Body of pancreas (tissue), 4 donors: ENCODE measurements at places on chromosomes 5 and 9.

- no peak for DNase-seq
These were observed 38.3 kb downstream of the DAPK1 start for GRCh38 chr9:87535817-87536539.

DNA sequence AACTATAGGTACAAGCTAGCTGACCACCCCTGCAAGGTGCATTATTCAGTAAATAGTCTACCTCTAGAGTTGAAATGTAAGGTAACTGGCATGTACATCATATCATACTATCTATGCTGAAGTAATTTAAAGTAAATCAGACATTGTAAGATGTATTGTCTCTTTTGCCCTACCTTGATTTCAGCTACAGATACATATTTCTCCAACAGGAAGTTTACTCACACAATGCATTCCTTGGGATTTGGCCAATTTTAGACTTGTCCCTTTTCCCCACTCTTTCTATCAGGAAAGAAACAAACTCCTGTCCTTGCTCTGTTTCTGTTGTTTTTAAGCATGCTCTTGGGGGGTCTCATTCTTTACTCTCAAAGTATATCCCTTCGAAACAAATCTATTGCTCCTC lies 58.5 kb upstream of the TSLP start:
- DNase-seq = no peak

DNA sequence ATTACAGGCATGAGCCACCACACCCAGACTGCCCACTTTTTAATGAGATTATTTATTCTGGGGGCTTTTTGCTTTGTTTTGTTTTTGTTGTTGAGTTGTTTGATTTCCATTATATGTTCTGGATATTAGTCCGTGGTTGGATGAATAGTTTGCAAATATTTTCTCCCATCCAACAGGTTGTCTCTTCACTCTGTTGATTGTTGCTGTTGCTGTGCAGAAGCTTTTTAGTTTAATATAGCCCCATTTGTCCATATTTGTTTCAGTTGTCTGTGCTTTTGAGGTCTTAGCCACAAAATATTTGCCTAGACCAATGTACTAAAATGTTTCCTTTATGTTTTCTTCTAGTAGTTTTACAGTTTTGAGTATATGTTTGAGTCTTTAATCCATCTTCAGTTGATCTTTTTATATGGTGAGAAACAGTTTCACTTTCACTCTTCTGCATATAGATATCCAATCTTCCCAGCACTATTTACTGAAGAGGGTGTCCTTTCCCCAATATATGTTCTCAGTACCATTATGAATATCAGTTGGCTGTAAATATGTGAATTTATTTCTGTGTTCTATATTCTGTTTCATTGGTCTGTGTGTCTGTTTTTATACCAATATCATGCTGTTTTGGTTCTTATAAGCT lies 30.2 kb upstream of the TBCA start:
- DNase-seq = no peak

- DNase-seq = no peak
These were observed 512.2 kb upstream of the ZNF462 start for GRCh38 chr9:106350777-106351176.

GRCh38 chr5:132663771-132664695 lies 6.1 kb downstream of the IL13 start:
- no peak for DNase-seq

GRCh38 chr5:989961-990530 lies 18.6 kb upstream of the NKD2 start:
- DNase-seq = peak; percentile 52

DNA sequence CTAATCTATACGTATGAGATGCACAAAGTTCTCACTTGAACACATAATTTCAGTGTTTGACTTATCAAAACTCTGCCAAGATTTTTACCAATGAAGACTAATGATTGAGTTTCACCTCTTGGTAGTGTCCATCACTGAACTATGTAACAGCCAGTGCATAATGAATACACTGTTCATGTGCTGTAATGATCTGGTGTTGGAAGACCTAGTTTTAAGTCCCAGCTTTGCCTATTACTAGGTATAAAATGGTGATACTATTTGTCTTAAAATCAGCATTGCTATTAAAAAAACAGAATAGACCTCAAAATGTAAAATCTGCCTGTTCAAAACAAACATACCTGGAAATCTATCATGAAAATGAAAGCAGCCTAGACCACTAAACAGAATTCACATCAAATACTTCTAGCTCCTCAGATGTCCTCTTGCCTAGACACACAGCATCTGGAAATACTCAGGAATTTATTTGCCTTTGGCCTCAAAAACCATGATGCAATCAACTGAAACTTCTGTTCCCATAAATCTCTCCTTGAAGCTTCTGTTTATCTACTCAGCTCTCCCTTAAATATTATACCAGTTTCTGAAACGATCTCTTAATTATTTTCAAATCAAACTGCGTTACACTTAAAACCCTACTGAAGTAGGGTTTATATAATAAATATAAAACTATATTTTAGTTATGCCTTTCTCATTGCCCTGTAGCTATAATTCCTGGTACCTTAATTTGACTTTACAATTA lies 38.1 kb downstream of the MRPS27 start:
- DNase-seq = no peak

- no peak for DNase-seq
These were observed 194.0 kb downstream of the IRX1 start for GRCh38 chr5:3789519-3790193.

DNA sequence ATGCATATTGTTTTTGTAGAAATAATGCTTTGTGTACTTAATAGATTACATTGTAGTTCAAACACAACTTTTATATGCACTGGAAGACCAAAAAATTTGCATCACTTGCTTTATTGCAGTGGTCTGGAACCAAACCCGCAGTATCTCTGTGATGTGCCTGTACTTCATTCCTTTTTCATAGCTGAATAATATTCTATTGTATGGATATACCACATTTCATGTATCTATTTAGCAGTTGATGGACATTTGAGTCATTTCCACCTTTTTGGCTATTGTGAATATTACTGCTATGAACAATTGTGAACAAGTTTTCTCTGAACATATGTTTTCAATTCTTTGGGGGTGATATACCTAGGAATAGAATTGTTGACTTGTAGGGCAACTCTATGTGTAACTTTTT lies 40.1 kb downstream of the ITGA1 start:
- DNase-seq = no peak

- no peak for DNase-seq
These were observed 694 bp upstream of the REEP2 start for GRCh38 chr5:138438003-138438723.

- DNase-seq = no peak
These were observed 14.5 kb downstream of the CDKN2AIPNL start for GRCh38 chr5:134397196-134397595.

- DNase-seq = no peak
These were observed 245.0 kb downstream of the PSAT1 start for GRCh38 chr9:78541868-78542443.

GRCh38 chr5:139414581-139415130 lies 10.8 kb upstream of the SPATA24 start:
- DNase-seq = no peak

DNA sequence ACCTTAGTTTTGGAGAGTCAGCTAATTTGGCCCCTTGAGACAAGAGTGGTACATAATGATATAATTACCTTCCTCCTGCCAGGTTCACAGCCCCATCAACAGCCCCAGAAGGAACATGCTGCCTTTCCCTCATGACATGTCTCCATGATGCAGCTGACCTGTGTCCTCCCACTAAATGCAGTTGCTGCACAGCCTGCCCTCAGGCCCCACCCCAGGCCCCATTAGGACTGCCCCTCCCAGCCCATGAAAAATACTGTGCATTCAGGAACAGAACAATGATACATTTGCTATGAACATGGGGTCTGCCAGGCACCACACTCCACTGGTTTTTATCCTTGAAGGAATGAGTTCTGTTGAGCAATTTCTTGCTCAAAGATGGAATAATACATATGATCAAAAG lies 176.4 kb downstream of the C5orf15 start:
- no peak for DNase-seq

DNA sequence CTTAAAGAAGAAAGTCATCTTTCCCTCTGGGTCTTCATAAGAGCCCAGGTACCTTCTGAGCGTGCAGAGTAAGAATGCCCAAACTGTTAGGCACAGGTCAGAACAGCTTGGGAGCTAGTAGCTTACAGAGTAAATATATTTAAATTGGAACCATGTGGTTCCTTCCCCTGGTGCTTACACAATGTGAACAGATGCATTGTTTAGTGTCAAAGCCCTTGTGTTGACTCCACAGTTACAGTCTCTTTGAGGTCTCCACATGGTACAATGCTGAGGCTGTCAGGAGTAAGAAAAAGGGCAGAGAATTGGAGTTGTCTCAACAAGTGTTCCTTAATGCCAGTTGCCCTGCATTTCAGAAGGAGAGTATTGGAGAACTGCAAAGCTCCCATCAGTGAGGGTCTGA lies 188.5 kb downstream of the PAPPA start:
- no peak for DNase-seq
